ENCODE measurements at places on chromosomes 3 and 15.

- DNase-seq, result no peak
- H3K4me1 ChIP-seq, result no peaks in the 10 kb centered on the region
- no peaks in the 10 kb centered on the region for H3K36me3 ChIP-seq
Observed at GRCh38 chr3:179286331-179286730, 35.4 kb upstream of the KCNMB3 start.

- no peaks in the 10 kb centered on the region for H3K27me3 ChIP-seq
- H3K36me3 ChIP-seq, result no peaks in the 10 kb centered on the region
- H3K4me1 ChIP-seq, result peaks cover 36% of the 10 kb centered on the region
- no peak for DNase-seq
Observed at GRCh38 chr15:58999694-59000093, 12.2 kb downstream of the RNF111 start.

DNA sequence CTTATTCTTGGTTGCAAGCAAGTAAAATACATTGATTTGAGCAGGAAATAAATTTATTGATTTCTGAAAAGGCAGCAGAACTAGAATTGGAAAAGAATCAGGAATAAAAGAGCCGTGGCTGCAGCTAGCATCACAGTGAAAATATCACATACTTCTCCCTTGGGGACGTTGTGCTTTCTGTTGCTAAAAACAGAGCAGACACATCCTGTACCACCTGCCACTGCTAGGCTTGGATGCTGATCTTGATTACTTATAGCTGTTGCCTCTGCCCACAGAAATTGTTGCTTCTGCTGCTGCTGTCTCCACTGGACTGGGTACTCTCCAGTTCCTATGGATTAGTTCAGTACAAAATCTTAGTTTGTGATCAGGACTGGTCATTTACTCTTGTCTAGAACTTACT lies 283.8 kb downstream of the C3orf38 start:
- H3K36me3 ChIP-seq, result no peaks in the 10 kb centered on the region
- DNase-seq, result no peak
- no peaks in the 10 kb centered on the region for H3K4me1 ChIP-seq
- H3K4me3 ChIP-seq, result no peak overlapping the region
- no peak overlapping the region for H3K27ac ChIP-seq
- H3K27me3 ChIP-seq, result no peaks in the 10 kb centered on the region

DNA sequence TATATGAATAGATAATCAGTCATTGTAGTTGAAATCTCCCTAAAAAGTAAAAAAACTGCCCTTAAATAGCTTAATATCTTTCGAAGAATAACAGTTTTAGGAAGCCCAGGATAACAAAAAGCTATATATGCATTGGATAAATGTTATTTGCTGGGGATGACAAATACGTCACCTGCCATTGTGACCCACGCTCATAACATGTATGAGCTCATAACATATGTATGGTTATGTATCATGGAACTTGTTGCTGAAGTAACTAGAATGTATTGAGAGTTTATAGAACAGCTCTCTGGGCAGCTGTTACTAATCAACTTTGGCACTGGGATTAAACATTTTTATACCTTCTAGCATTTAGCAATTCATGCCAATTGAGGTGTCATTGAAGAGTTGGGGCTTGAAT lies 1.7 kb upstream of the LRCH3 start:
- peaks cover 26% of the 10 kb centered on the region for H3K4me1 ChIP-seq
- no peaks in the 10 kb centered on the region for H3K27me3 ChIP-seq
- H3K36me3 ChIP-seq, result peaks cover 7% of the 10 kb centered on the region
- no peak overlapping the region for H3K4me3 ChIP-seq
- DNase-seq, result no peak

DNA sequence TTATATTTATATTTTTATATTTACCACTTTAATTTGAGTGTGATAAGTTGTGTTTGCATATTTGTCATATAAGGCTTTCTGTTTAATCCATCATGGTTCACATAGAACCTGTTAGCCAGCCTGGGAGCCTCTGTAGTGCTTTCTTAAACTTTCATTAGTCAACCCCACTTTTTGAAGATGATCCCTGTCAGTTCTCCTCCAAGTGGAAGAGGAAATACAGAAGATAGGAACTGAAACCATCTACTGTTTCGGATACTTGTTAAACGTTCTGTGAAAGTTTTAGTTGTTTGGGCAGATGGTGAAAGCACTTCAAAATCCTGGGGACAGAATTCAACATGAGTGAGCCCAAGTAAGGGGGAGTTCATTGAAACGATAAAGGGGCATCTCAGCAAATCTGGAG lies 4.6 kb upstream of the SAMMSON start:
- no peak overlapping the region for H3K4me3 ChIP-seq
- no peaks in the 10 kb centered on the region for H3K4me1 ChIP-seq
- H3K36me3 ChIP-seq, result no peaks in the 10 kb centered on the region
- no peak overlapping the region for H3K27ac ChIP-seq
- no peak for DNase-seq

DNA sequence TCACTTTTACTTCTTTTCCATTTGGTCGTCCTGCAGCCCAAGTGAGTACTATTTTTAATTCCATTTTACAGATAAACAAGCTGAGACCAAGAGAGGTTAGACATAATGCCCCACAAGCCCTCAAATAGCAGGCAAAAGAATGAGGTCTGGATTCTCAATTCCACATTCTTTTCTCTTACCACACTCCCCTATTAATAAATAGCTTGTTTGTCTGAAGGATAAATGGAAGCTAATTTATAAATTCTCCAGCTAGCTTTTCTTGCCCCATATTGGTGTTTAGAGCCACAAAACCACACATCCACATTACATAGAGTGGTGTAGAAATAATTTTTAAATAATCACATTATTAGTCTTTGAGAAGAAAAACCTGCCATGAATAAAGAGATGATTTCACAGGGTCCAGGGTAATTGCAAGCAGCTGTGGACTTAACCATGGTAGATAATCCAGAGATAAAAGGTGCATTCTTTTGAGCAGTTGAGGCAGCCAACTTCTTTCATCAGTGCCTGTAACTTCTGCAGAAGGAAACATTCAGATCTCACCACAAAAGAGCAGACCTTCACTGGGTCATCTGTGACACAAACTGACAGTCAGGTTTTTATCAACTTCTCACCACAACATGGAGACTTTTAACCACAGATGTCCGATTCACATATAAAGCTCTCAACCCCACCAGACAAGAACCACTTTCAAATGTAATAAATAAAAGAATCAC lies 313.4 kb upstream of the STT3B start:
- H3K4me3 ChIP-seq, result peak overlapping the region; percentile 55
- peaks cover 4% of the 10 kb centered on the region for H3K36me3 ChIP-seq
- no peaks in the 10 kb centered on the region for H3K27me3 ChIP-seq
- peak overlapping the region; percentile 9 for H3K27ac ChIP-seq

GRCh38 chr3:69203631-69204314 lies 81.4 kb upstream of the LMOD3 start:
- H3K4me3 ChIP-seq, result peak overlapping the region; percentile 85
- H3K36me3 ChIP-seq, result peaks cover 3% of the 10 kb centered on the region
- peaks cover 78% of the 10 kb centered on the region for H3K4me1 ChIP-seq

DNA sequence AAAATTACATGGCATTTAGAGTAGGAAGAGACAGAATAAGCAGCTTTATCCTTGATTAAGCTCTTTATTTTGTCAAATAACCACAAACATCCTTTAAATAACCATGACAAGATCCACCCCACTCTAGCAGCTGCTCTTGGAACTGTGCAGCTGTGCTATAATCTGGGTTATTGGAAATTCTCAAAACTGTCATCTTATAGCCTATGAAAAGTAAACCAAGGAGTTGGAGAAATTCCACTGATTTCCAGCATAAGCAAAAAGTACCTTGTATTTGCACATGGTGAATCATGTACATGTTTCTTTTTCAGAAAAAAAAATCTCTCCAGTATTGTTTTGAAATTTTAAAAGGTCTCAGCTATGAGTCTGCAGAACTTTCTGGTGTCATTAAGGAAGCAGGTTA lies 88.8 kb upstream of the ABI3BP start:
- DNase-seq, result no peak
- no peaks in the 10 kb centered on the region for H3K36me3 ChIP-seq
- peaks cover 14% of the 10 kb centered on the region for H3K27me3 ChIP-seq
- no peaks in the 10 kb centered on the region for H3K4me1 ChIP-seq
- H3K27ac ChIP-seq, result no peak overlapping the region

- no peaks in the 10 kb centered on the region for H3K27me3 ChIP-seq
- H3K4me3 ChIP-seq, result no peak overlapping the region
- H3K27ac ChIP-seq, result no peak overlapping the region
- no peaks in the 10 kb centered on the region for H3K4me1 ChIP-seq
- no peaks in the 10 kb centered on the region for H3K36me3 ChIP-seq
- no peak for DNase-seq
Observed at GRCh38 chr3:110608566-110608965, 463.1 kb upstream of the NECTIN3 start.

- DNase-seq, result no peak
- no peak overlapping the region for H3K27ac ChIP-seq
- H3K27me3 ChIP-seq, result peaks cover 18% of the 10 kb centered on the region
- H3K36me3 ChIP-seq, result no peaks in the 10 kb centered on the region
- no peak overlapping the region for H3K4me3 ChIP-seq
Observed at GRCh38 chr3:41031401-41031800, 167.9 kb upstream of the CTNNB1 start.

DNA sequence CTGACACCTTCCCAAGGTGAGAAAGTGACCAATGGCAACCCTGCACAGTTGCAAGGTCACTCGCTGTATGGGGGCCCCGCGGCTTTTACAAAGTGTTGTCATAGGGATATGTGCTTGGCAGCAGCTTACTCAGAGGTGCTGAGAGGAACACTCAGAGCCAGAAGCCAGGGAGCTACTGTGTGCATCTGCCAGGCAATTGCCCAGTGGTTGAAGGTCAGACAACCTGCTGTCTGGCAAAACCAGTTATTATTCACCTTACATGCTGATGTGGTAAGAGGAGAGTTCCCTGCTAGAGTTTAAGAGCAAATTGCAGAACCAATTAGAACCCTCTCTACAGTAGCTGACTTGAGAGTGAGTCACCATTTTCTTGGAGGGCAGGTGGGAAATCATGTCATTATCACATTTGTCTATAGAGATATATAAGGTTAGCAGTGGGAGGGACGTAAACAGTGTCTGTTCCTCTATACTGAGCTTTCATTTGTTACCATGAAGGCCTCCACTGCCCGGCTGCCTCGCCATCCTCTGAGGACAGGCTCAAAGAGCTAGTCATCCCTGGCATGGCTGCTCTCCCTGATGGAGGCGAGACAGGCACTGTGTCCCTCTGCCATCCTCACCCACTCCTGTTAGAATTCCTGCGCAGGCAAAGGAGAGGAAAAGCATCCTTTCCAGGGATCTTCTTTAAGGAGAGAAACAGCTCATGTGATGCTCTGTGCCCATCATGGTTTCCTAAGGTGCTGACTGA lies 274.4 kb downstream of the PLCL2 start:
- H3K4me3 ChIP-seq, result no peak overlapping the region
- H3K4me1 ChIP-seq, result peaks cover 21% of the 10 kb centered on the region
- peaks cover 7% of the 10 kb centered on the region for H3K36me3 ChIP-seq

DNA sequence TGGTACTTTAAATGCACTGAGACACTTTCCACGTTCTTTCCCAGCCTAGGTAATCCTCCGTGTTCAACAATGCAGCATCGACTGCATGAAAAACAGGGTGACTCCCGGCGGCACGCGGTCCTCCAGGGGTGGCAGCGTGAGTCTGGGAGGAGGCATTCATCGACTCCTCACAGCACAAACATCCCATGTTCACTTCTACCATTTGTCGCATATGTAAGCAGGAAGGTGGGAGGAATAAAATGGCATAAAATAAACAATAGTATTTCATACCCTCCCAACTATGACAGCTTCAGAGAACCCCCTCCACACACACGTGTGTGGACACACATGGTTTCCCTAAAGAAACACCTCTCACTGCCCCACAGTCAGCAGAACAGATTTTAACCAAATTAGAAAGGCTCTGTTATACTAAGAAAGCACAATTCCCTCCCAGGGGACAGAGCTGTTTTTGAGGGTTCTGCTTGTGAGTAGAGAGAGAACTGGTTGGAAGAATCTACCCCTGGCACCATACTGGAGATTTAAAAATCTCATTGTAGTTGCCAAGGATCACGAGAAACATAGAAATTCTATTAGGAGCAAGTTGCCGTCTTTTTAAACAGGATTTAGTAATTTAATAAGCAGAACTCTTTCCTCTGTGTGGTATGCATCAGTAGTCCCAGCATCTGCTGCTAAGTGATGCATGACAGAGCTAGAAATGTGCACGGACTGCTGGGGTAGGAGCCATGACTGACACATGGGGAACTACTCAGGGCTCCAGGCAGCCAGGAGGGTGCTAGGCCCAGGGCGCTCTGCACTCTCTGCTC lies 6.0 kb downstream of the FAM43A start:
- H3K4me3 ChIP-seq, result no peak overlapping the region
- peaks cover 37% of the 10 kb centered on the region for H3K4me1 ChIP-seq
- no peak overlapping the region for H3K27ac ChIP-seq
- no peaks in the 10 kb centered on the region for H3K36me3 ChIP-seq
- peaks cover 44% of the 10 kb centered on the region for H3K27me3 ChIP-seq
